ENCODE measurements at places on chromosomes 5 and 9. TPM values are rescaled to one million over a fixed set of nuclear protein-coding genes. Genes with fewer than 3 reads are reported as not detected.

- peak; percentile 9 for DNase-seq
These were observed 54.9 kb downstream of the RAD23B start for GRCh38 chr9:107337676-107338590.

The TRIM7 gene
- total RNA-seq, result 12.7 TPM

DNA sequence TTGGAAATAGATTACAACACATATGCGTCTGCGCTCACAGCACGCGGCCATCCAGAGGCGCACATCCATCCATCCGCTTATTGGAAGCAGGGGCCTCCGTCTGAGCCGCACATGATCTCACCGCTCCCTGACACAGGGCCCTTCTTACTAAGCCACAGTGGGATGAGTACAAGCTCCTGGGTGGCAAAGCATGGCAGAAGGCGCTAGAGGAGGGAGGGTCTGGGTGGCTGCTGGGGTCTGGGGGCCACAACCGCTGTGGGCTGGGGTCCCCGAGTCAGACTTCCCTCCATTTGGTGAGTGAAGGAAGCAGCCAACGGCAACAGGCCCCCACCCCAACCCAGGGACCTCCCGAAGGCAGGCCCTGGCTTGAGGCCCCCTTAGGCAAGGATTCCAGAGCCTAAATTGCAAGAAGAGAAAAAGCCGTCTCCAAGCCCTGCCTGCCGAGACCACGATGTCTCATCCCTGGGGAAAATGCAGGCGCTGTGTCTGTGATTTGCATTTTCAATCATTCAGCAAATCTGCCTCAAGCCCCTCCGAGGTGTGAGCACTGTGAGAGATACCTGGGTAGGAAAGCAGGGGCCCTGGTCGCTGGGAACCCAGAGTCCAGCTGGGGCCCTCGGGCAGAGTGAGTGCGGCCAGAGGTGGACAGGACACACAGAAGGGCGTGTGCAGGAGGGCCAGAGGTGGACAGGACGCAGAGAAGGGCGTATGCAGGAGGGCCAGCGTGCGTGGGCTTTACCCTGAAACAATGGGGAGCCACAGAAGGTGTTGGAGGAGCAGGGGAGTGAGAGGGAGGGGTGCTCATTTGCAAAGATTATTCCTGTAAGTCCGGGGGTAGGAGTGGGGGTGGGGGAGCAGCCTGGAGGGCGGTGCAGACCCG is 135.7 kb downstream of the OLFM1 start:
- DNase-seq, result no peak

DNA sequence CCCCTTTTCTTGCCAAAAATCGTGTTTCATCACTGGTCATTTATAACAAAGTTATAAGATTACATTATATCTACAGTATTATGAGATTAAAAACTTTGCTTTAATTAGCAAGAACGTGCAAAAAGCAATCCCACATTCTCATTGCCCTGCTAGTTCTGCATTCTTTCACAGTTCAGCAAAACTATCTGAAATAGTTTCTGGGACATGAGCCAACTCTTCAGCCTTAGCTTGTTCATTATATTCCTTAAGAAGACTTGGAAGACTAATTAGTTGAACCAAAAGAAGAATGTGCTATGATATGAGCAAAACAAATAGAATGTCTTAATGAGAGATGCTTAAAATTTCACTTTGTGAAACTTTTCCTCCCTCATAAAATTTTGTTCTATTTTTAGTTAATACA is 76.7 kb downstream of the ITGA1 start:
- peak; percentile 89 for DNase-seq

The TIMD4 gene
- total RNA-seq, result 0.35 TPM

DNA sequence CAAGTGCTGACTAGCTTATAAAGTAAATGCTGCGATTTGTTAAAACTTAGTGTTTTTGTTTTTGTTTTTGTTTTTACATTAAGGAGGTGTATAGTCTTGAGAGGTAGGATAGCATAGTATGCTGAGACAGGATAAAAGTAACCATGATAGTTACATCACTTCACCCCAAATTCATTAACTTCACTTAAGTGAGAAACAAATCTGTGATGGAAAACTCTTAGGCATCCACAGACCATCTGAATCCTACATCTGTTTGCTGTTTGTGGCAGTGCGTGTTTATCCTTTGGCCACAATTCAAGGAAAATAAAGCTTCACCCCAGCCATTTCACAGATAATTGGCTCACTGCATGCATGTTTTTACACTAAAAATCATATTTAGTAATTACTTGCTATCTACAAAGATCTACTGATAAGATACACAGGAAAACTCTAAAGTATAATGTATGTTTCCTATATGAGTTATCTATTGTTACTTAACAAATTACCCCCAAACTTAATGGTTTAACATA is 82.0 kb downstream of the ZNF622 start:
- DNase-seq, result no peak

DNA sequence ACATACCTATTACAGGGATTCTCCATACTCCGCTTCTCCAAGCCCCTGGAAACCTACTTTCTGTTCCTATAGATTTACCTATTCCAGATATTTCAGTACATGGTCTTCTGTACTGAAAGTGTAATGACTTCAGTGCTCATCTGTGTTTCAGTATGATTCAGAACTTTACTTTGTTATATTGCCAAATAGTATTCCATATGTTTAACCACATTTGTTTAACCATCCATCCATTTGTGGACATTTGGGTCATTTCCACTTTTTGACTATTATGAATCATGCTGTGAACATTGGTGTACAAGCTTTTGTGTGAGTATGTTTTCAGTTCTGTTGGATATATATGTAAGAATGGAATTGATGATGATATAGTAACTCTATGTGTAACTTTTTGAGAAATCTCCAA is 188.9 kb downstream of the PDZD2 start:
- no peak for DNase-seq

GRCh38 chr5:134258896-134259295 is 33.0 kb upstream of the PPP2CA start:
- no peak for DNase-seq

- no peak for DNase-seq
These were observed 6.1 kb downstream of the PITX1 start for GRCh38 chr5:135027697-135028615.

The CENPK gene
- total RNA-seq, result 21.4 TPM

DNA sequence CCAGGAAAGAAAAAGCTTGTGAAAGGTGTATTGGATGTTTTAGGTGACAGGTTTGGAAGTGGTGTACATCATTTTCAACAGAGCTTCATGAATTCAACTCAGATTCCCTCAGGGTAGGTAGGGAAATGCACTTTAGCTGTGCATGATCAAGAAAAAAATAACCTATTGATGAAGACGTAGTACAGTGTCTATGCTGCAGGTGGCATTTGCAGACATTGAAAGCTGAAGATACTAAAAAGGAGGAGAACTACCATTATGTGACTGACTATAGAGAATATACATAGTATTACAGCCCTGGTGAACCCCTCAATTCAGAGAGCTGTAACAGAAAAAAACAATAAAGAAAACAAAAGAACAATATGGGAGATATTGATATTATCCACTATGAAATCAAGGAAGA is 2344.7 kb upstream of the ACO1 start:
- no peak for DNase-seq

DNA sequence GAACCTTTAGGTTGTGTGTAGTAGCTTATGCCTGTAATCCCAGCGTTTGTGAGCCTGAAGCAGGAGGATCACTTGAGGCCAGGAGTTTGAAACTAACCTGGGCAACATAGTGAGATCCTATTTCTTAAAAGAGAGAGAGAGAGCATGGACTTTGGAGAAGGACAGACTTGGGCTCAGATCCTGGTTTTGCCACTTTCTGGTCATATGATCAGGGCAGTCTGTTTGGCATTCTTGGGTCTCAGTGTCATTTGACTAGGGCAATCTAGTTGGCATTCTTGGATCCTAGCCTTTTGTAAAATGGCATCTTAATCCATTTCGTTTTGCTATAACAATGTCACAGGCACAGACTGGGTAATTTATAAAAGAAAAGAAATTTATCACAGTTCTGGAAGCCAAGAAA is 28.4 kb downstream of the RCL1 start:
- DNase-seq, result no peak

DNA sequence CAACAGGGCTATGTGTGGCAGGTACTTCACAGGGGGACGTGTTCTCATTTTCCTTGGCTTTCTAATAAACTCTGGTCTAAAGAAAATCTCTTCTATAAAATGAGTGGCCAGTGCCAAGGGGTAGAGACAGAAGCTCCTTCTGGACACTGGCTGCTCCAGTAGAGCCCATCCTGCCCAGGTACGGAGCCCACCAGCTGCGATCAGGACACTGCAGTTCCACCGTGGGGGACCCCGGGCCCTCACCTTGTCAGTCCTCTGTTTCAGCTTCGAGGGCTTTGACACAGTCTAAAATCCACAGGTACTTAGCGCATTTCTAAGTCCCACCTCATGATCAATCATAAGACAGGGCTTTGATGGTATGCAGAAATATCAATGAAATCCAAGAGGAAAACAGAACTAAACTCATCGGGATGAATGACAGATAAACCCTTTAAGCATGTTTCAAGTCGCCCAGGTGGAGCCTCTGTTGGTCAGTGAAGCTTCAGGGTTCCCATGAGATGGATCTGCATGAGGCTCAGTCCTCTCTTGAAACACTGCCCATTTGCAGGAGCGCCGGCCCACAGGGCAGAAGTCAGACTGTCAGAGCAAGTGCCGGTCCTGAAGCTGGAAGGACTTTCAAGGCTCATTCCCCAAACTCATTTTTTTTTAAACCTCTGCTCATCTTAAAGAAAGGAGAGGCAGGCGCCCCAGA is 20.3 kb upstream of the TERT start:
- no peak for DNase-seq

DNA sequence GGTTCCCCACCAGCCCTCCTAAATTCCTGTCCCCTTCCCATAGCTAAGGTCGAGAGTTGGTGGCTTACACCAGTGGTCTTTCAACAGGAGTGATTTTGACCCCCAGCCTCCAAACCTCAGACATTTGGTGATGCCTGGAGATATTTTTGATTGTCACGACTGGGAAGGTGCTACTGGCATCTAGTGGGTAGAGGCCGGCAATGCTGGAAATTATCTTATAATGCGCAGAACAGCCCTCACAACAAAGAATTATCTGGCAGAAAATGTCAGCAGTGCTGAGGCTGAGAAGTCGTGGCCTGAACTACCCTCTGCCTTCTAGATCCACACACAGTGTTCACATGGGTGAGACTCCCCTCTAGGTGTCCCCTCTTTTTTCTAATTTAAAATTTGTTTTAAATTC is 69.6 kb downstream of the IL31RA start:
- no peak for DNase-seq

The CCNO gene
- 3.3 TPM for total RNA-seq

DNA sequence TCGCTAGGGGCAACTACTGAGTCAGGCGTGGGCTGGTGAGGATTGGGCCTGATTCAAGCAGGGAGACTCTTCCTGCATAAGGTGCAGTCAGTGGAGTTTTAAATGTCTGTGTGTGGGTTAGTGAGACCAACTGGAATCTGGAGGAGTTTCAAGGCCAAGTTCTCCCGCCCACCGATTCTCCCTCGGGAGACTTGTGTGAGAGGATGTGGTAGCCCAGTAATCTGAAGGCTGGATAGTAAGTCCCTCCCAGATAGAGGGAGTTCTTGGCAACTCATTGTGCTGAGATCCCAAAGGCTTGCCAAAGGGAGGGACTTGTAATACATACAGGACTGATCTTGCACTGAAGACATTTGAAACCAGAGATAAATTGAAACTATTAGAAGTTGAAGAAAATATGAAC is 51.8 kb downstream of the WDR36 start:
- peak; percentile 36 for DNase-seq

DNA sequence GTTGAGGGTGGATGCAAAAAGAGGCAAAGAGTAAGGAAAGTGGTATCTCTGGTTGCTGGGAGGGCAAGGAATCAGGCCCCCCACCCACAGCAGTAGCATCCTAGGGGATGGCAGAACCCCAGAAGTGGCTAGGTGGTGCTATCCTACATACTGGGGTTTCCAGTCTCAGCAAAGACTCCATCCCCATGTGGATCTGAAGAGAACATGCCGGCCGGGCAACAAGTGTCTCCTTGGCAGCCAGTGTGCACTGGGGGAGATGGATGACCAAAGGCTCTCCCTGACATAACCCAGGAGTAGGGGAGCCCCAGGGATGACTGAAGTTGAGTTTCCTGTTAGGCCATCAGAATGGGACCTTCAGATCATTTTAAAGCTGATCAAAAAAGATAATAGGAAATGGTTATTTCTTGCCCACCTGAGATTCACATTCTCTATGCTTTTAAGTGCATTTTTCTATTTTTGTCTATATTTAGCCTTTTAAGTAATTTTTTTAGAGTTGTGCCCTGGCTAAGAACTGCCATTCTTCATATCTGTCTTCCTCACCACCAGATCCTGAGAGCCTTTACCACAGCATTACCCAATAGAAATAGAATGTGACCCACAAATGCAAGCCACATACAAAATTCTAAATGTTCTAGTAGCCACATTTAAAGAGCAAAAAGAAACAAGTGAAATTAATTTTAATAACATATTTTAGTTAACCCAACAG is 78.7 kb upstream of the SMIM23 start:
- no peak for DNase-seq

DNA sequence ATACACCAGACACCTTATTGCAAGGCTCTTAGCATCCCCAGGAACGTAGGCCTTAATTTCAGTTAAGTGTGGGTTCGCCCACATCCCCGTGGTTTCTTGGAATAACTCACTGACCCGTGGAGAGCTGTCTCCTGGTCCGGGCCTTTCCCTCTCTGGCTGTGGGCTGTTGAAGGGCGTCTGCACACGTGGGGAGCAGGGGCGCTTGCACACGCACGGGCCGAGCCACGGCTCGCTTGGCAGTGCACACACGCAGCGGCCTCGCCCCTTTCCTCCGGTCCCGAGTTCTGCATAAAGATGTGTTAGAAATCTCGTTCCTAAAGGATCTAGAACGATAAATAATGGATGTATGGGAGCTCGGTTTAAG is 141.9 kb downstream of the PBX3 start:
- peak; percentile 9 for DNase-seq

DNA sequence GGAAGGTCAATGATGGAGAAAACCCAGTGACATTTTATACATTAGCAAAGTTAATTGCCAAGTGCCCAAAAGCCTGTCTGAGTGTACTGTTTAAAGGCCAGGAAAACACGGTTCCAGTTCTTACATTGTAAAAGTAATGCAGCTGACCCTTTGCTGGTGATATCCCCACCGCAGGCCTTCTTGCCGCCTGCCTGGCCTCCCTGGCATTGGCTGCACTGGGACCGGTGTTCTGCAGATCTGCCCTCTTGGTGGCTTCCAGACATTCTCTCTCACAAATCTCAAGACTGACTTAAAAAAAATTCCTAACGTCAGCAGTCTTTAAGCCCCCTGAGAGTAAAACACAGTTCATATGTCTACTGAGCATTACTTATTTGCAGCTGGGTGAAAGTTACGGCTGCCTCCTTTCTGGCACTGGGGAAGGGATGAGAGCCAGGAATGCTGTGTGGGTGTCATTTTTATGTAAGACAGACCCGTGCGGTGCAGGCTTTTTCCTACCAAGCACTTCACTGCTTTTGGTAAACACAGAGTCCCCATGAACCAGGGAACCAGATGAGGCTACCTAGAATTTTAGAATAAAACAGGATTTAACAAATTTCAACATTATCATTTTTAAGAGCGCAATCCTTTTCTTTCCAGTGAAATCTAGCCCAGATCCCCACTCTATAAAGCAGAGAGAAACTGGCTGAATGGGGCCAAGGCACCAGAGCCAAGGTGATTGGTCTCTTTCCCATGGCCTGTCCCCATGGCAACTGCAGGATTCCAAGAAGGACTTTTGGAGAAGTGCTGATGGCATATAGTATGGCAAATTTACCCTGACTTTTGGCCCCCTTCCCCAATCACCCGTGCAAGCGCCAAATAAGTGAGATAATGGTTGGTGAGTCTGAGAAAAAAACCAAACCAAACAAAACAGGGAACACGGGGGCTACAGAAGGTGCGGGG is 80.8 kb downstream of the LMNB1 start:
- DNase-seq, result no peak

All from renal cortical epithelial cell (primary cell).